HepG2 (cell line): ENCODE measurements at places on chromosomes 16 and 17. TPM values are rescaled to one million over a fixed set of nuclear protein-coding genes. Genes with fewer than 3 reads are reported as not detected.

DNA sequence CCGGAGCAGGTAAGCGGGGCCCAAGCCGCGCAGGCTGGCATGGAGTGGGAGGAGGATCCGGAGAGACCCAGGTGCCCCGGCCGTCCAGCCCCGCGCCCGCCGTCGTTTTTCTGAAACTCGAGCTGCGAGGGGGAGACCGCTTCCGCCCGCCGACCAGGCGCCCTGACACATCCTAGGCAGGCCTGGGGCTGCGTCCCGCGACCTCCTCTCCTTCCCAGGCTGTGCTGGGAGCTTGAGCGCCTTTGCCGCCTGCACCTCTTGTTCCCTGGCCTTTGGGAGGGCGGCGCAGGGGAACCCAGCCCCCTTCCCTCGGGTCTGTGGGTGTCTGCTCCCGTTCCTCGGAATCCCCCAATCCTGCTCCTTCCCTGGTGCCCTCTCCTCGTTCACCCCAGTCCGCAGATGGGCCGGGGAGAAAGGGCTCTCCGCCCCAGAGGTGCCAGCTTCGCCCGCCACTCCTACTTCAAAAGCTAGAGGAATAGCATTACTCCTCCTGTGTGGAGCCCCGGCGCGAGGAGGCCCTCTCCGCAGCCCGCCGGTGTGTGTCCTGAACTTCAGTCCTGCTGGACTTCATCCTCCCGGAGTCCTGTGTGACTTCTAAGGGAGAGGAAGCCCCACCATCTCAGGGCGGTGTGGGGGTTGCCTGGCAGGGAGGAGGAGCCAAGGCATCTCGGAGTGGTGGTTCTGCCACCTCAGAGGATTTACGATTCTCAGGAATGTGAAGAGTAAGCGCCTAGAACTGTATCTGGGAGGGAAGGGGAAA, 1.0 kb downstream of the NHERF1 start:
- DNase-seq = no peak

GRCh38 chr17:61495161-61495857, 43.1 kb downstream of the TBX4 start:
- DNase-seq = no peak

The UTP4 gene
- 30.0 and 57.1 TPM in 2 replicates for total RNA-seq

GRCh38 chr16:83054283-83054682, 427.5 kb downstream of the CDH13 start:
- no peak for DNase-seq
